ENCODE measurements at places on chromosomes 1 and 21.

DNA sequence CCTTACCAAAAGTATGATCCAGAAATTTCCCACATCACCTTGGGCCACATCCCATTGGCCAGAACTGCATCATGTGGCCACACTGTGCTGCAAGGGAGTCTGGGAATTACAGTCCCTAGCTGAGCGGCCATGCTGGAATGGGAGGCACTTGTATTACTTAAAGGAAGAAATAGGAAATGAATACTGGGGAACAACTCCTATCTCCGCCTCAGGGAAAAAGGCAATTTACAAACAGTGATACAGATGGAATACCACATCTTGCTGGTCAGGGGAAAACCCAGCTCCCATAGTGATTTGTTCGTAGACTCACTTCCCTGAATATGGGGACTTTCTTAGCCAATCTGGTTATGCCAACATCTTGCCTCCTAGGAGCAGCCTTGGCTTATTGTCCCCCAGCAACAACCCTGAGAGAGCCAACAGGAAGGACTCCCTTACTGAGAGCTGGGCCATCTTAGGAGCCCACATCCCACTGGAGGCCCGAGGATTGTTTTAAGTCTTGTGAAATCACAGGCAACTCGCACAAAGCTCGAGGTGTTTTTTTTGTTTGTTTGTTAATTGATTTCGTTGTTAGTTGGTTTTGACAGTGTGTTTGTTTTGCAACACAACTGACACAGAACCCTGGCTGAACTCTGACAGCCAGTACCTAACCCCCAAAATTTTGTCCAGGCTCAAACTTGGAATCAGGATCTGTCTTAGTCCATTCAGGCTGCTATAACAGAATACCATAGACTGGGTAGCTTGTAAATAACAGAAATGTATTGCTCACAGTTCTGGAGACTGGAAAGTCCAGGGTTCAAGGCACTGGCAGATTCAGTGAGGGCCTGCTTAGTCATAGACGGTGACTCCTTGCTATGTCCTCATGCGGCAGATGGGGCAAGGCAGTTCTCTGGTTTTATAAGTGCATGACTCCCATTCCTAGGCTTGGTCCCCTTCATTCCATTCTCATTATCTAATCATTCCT, 14.9 kb downstream of the CDA start:
- DNase-seq = no peak

- peak; percentile 57 for DNase-seq
Observed at GRCh38 chr1:160437432-160438316, 37.3 kb downstream of the VANGL2 start.

DNA sequence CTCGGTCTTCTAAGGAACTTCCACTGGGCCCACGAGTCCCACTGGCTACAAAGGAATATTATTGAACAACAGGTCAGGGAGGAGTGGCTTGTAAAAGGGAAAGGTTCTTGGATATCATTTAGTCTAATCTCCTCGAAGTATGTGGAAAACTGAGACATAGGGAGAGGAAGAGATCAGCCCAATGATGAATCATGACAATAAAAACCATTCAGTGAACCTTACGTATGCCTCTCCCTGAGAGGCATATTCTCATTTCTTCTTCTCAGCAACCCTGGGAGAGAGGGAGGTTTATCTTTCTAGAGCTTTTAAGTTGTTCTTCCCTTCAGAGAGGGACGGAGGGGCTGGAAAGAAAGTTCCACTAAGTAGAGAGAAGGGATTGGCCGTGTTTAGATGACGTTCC, 5.3 kb upstream of the MOB3C start:
- no peak for DNase-seq

DNA sequence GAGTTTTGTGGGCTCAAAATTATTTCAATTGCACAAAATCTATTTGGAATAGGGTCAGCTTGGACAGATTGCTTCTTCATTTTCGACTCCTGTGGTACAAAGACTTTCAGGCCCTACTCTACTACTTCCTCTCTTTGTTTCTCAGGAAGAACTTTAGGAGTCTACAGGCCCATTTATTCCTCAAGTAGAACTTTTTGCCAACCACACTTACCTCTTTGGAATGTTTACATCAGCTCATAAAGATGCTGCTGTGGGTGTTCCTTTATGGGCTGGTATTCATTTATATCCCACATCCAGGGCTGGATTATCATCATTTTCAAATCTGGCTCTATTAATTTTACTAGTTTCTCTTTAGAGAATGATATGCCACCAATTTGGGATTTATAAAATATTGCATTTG, 46.3 kb upstream of the TNFSF18 start:
- DNase-seq = no peak

GRCh38 chr1:78497201-78497600, 6.4 kb downstream of the PTGFR start:
- DNase-seq = no peak

DNA sequence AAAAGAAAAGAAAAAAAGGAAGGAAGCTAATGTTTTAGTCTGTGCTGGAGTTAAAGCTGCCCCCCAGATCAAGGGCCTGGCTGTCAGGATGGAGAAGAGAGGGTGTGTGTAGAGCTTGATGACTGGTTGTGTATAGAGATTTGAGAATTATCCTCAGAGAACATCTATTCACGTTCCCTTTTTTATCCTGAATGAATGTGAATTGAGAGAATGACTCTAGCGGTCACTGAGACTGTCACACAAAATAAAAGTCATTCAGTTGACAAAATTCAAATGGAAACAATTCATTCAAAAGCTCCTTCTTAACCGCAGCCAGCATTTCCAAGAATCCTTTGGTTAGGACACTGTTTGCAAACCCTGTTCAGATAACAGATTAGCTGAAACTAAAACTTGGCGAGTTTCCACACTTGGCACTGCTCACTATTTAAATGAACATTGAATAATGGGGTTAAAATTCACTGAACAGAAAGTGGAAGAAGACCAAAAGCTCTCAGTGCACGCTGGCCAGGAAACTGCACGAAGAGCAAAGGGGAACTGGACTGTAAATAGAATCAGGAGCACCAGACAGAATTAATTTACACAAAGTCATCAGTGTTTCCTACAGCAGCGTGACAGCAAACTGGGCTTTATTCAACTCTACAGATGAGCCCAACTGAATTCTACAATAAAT, 13.6 kb upstream of the FAM89A start:
- peak; percentile 31 for DNase-seq

DNA sequence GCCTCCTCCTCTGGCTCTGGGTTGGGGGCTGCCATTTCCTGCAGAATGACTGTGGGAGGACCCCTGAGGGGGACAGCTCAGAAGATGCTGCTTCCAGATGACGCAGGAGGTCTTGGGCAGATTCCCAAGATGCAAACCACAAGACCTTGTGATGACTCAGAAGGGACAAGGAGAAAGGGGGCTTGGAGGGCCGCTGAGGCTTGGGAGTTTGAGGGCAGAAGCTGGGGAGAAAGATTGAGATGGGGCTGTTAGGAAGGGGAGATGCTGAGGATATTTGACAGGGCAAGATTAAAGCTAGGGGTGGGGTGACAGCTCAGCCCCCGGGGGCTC, 7.5 kb downstream of the PTPRU start:
- no peak for DNase-seq

- no peak for DNase-seq
Observed at GRCh38 chr1:87077959-87078639, 163.7 kb downstream of the HS2ST1 start.

DNA sequence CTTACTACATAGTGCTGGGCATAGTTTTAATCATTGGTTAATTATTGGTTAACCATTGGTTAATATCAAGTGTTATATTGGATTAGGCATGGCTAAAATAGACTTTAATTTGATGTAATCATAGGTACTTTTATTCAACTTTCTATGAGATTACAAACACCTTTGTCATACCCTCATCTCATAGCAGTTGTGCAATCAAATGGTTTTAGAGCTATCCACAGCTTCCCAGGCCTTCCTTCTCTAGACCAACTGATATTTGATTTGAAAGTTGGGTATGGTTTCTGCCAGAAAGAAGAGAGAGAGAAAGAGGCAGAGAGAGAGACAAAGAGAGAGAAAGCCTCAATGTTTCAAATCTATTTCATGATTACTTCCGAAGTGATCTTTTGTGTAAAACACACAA, 9.6 kb upstream of the RGS1 start:
- DNase-seq = no peak

DNA sequence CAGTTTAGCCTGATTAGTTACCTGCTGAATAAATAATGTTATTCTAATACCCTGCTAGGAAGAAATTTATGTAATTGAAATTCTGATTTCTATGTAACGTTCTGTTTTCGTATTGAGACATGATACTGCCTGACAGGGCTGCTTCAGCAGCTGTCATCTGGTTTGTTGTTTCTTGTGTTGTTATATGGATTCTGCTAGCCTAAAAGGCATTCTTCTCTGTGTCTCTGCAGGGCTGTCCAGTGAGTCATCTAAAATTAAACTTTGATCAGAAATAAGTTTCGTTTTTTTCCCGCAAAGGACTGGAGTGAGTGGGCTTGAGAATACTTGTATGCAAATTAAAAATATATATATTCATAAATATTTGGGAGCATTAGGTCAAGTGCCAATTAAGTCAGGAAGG, 93.0 kb downstream of the DYRK1A start:
- DNase-seq = no peak

GRCh38 chr1:167387251-167387910, 130.9 kb downstream of the CD247 start:
- no peak for DNase-seq
